Activated naive CD4-positive, alpha-beta T cell treated with anti-CD3 and anti-CD28 coated beads, Interleukin-2, amount 50 U/mL, for 72 hours (primary cell): ENCODE measurements at places on chromosomes 12 and 14. TPM values are rescaled to one million over a fixed set of nuclear protein-coding genes. Genes with fewer than 3 reads are reported as not detected.
A peak's percentile ranks its signal among the peaks of the same experiment; 100 is the strongest.

- no peak for DNase-seq
These were observed 11.9 kb upstream of the TC2N start for GRCh38 chr14:91879196-91879595.

- DNase-seq: no peak
These were observed 225.0 kb upstream of the G2E3 start for GRCh38 chr14:30333934-30334333.

DNA sequence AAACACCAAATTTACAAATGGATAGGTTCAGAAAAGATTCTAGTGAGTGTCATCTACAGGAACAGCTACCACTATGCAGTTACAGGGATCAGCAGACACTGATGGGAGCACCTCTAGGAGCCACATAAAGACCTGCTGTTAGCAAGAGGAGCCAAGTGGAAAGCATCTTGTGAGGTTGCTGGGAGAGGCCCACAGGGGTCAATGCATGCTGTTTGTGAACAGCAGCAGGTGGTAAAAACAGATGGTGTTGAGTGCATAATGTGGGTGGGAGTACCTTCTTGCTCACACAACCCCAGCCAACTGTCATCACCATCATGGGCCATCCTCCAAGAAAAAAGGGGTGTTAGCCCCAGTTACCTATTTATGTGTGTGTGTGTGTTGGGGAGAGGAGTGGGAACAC is 215.2 kb upstream of the SSTR1 start:
- DNase-seq: no peak

DNA sequence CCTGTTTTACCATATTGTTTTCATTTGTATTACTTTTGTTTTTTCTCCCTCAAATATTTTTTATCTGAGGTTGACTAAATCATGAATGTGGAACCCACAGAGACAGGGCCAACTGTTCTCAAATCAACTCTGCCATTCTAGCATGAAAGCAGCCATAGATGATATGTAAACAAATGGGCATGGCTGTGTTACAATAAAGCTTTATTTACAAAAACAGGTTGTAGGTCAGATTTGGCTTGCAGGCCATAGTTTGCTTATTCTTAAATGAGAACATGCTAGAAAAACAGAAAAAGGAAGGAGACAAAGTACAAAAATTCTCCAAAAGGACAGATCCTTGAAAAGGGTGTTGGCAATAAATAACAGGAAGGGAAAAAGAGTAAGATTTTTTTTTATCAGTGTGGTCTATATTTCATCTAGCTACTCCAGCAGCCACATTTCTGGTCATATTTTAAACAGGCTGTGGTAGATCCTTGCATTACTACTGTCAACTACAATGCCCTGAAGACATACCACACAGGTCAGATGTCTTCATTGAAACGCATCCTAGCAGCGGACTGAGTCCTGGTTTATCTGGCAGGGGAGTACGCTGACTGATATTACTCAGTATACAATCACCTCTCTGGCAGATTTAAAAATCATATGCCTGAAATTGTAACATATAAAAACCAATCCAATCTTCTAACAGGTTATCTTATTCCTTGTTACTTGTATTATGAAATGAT is 42.9 kb downstream of the SPPL3 start:
- DNase-seq: no peak

GRCh38 chr12:80262346-80262745 is 163.0 kb downstream of the OTOGL start:
- no peak for DNase-seq

GRCh38 chr14:65290830-65291229 is 121.7 kb upstream of the FUT8 start:
- DNase-seq: peak; percentile 42

DNA sequence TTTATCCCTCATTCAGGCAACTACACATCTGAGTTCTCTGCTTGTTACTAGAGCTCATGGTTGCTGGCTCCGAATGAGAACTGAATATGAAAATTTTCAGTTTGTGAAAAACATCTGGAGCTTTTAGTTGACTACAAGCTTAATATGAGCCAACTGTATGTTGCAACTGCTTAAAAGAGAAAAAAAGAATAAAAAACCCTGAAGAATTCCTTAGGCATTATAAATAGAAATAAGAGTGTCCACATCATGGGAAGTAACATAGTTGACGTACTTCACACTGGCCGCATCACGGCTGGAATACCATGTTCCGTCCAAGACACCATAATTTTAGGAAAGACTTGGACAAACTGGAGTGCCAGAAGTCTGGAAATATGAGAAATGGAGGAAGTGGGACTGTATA is 57.9 kb downstream of the PDE3A start:
- DNase-seq: no peak

GRCh38 chr12:89950421-89950820 is 241.8 kb upstream of the ATP2B1 start:
- no peak for DNase-seq

DNA sequence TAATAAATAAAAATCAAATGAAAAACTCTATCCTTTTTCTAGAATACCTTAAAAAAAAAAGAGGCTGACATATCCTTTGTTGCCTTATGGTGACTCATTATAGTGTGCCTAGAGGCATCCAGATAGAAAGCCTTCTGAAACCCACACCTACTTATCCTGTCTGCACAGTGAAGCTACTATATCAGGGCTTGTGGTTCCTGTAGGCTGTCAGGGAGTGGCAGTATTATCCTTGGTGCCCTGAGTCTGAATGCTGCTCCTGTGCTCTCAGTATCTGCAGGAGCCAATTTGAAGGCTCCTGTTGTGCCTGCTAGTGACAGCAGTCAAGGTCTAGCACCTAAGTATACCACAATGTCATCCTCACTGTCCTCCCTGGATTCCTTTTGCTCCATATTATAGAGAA is 168.4 kb upstream of the AVPR1A start:
- DNase-seq: no peak

DNA sequence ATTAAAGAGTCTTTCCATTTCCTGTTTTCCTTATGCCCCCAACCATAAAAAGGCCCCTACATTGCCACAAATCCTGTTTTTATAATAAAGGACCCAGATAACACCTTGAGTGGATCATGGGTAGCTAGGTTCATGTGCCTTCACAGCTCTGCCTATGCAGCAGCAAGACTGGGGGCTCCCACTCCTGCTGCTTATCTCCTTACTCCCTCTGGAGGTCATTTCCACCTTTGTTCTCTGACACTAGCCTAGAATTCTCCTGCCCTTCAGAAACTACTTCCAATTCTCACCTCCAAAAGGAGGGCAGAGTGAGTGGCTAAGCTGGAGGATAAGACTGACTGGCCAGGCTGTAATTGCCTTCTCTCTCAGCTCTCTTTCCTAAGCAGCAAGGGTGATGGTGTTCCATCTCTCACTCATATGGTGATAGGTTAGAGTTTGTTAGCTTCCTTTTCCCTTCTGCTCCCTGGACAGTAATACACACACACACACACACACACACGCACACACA is 20.0 kb upstream of the STAC3 start:
- DNase-seq: no peak

GRCh38 chr12:13563743-13564125 is 367.2 kb downstream of the EMP1 start:
- DNase-seq: no peak

GRCh38 chr12:87846045-87846444 is 183.2 kb downstream of the C12orf50 start:
- DNase-seq: no peak

- no peak for DNase-seq
These were observed 185.1 kb downstream of the CHST11 start for GRCh38 chr12:104641862-104642261.

The LLPH gene
- total RNA-seq: 27.2 TPM

The SIX6 gene
- total RNA-seq: not detected

The TMPRSS12 gene
- not detected for total RNA-seq

The PLEKHD1 gene
- total RNA-seq: 0.05 TPM
